ENCODE measurements at places on chromosomes 11 and 22. TPM values are rescaled to one million over a fixed set of nuclear protein-coding genes. Genes with fewer than 3 reads are reported as not detected.

MRGPRX4 gene
- total RNA-seq: not detected

IGSF22 gene
- total RNA-seq: not detected

UPK3A gene
- total RNA-seq: not detected

OVOL1 gene
- total RNA-seq: not detected

IL10RA gene
- 0.09 TPM for total RNA-seq

TCN2 gene
- 3.1 TPM for total RNA-seq

RHOD gene
- total RNA-seq: 10.1 TPM

C22orf23 gene
- 0.59 TPM for total RNA-seq

SGSM1 gene
- not detected for total RNA-seq

LARGE1 gene
- total RNA-seq: 16.0 TPM

FAM227A gene
- total RNA-seq: 4.0 TPM

POTEH gene
- not detected for total RNA-seq

SLC22A6 gene
- total RNA-seq: not detected

CBX6 gene
- total RNA-seq: 48.6 TPM

FAM181B gene
- not detected for total RNA-seq

PKNOX2 gene
- 1.8 TPM for total RNA-seq

IGSF9B gene
- total RNA-seq: under 0.01 TPM

KCNC1 gene
- total RNA-seq: not detected

RASD2 gene
- 0.89 TPM for total RNA-seq

PRG2 gene
- total RNA-seq: 0.09 TPM

OR2AT4 gene
- total RNA-seq: not detected

MS4A6E gene
- not detected for total RNA-seq

CTSC gene
- total RNA-seq: 94.1 TPM

CYP2D6 gene
- 0.30 TPM for total RNA-seq

PTGDR2 gene
- 0.05 TPM for total RNA-seq

OR51M1 gene
- total RNA-seq: not detected

PKDREJ gene
- total RNA-seq: not detected

GLYATL2 gene
- 1.8 TPM for total RNA-seq

C11orf97 gene
- total RNA-seq: not detected

ARHGAP42 gene
- 26.7 TPM for total RNA-seq

LRRN4CL gene
- total RNA-seq: 0.23 TPM

MYEOV gene
- 2.9 TPM for total RNA-seq

POLR2L gene
- 88.1 TPM for total RNA-seq

TRIM49 gene
- total RNA-seq: not detected

LMO1 gene
- not detected for total RNA-seq

FLRT1 gene
- total RNA-seq: 0.09 TPM

CECR2 gene
- under 0.01 TPM for total RNA-seq

NLRP14 gene
- total RNA-seq: not detected

NPTXR gene
- total RNA-seq: 38.4 TPM

OR5P2 gene
- total RNA-seq: not detected

All from smooth muscle cell of the umbilical artery (primary cell).